ENCODE measurements at places on chromosomes 16 and 17.

DNA sequence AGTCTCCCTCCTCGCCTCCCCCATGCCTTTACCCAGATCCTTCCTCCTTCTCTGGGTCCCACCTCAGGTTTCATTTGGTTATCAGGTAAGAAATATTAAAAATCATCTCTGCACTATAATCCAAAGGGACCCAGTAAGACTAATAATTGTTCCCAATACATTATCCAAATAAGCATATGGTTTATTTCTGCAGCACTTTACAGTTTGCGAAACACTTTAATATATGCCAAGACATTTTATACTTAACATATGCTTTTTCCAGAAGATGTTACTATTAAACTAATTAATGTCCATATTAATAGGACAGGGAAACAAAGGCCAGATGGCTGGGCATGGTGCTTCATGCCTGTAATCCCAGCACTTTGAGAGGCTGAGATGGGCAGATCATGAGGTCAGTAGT is 33.3 kb downstream of the CD300LF start:
- DNase-seq, result no peak

DNA sequence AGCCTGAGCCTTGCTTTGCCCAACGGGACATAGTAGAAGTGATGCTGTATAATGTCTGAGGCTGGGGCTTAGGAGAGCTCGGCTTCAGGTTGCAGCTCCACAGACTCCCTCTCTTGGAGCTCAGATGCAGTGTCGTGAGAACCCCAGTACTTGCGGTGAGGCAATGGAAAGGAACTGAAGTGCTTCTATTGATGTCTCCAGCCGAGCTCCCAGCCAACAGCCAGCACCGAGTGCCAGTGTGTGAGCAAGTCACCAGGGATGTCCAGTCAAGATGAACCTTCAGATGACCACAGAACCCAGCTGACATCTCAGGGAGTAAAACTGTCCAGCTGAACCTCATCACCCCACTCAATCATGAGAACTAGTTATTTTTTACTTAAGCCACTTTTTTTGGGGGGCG is 268.1 kb downstream of the IRF8 start:
- no peak for DNase-seq

GRCh38 chr17:70804161-70804560 is 634.8 kb downstream of the KCNJ2 start:
- no peak for DNase-seq

DNA sequence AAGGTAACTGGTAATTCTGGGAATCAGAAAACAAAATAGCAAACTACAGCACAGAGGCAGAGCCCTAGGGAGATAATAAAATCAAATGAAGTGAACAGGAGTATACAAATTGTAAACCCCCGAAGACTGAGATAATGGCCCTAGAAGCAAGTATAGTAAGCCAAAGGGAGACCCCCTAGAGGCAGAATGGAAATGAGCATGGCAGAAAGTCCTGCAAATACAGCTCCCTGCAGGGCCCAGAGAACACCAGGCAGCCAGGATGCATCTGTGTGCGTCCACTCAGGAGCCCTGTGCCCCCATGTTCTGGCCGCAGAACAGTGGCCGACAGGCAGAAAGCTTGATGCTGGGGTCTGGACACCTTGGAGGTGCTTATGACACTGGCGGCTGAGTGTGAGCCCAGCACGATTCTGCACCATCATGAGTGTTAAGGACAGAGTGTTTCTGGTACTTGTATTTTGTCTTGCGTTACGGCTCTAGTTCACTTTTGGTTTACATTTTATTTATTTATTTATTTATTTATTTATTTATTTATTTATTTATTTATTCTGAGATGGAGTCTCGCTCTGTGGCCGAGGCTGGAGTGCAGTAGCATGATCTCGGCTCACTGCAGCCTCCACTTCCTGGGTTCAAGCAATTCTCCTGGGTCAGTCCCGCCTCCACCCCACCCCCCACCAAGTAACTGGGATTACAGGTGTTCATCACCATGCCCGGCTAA is 48.7 kb downstream of the RGS9 start:
- DNase-seq, result no peak

Measured in T-helper 22 cell (primary cell).